Esophagus muscularis mucosa (tissue), 4 donors: ENCODE measurements at places on chromosomes 5 and 9. TPM values are rescaled to one million over a fixed set of nuclear protein-coding genes. Genes with fewer than 3 reads are reported as not detected.

DNA sequence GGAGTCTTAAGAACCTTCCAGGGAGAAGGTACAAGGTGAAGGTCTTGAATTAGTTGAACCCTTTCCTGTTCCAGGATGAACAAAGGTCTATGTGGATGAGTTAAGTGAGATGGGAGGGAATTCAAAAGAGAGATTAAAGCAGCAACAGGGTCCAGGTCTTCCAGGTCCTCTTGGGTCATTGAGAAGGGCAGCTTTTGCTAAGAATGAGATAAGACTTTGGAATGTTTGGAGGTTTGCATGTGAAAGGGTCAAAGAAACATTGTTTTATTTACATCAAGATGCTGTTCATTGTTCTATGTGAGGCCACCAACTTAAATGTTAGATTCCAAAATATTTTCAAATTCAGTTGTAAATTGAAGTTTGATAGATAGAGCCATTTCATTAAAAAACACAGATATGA, 463.9 kb downstream of the ANXA1 start:
- H3K27ac ChIP-seq: no peak overlapping the region
- H3K36me3 ChIP-seq: no peaks in the 10 kb centered on the region
- no peak overlapping the region for H3K4me3 ChIP-seq
- H3K4me1 ChIP-seq: no peaks in the 10 kb centered on the region
- no peaks in the 10 kb centered on the region for H3K27me3 ChIP-seq
- DNase-seq: no peak

GRCh38 chr9:99516657-99517049, 294.6 kb downstream of the SEC61B start:
- no peaks in the 10 kb centered on the region for H3K27me3 ChIP-seq
- no peaks in the 10 kb centered on the region for H3K36me3 ChIP-seq
- H3K4me3 ChIP-seq: no peak overlapping the region
- H3K27ac ChIP-seq: no peak overlapping the region
- no peak for DNase-seq

- peaks cover 21% of the 10 kb centered on the region for H3K4me1 ChIP-seq
- peaks cover 4% of the 10 kb centered on the region for H3K36me3 ChIP-seq
- no peak for DNase-seq
- H3K4me3 ChIP-seq: peak overlapping the region; percentile 80
- no peaks in the 10 kb centered on the region for H3K27me3 ChIP-seq
Observed at GRCh38 chr9:127716412-127716811, 533 bp downstream of the TTC16 start.

GRCh38 chr5:96157841-96158291, 196.2 kb upstream of the ELL2 start:
- H3K4me1 ChIP-seq: no peaks in the 10 kb centered on the region
- no peak for DNase-seq
- H3K27me3 ChIP-seq: no peaks in the 10 kb centered on the region
- H3K27ac ChIP-seq: no peak overlapping the region

DNA sequence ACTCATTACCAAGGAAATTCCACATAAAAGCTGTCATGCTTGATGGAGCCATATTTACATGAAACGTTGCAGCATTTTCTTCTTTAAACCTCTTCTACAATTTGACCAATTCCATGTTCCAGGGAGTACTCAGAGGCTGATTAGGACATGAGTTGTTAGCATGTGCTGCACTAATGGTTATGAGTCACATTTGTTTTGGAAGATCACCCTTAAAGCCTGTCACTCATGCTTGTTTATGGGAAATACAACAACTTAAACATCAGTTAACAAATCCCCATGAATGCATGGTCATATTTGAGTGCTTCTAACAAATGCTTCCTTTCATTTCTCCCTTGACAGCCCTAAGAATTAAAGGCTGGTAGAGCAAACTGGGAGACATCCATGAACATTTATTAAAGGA, 156.1 kb downstream of the GHR start:
- H3K4me1 ChIP-seq: no peaks in the 10 kb centered on the region
- no peaks in the 10 kb centered on the region for H3K27me3 ChIP-seq
- H3K27ac ChIP-seq: no peak overlapping the region
- DNase-seq: no peak
- no peaks in the 10 kb centered on the region for H3K36me3 ChIP-seq
- H3K4me3 ChIP-seq: no peak overlapping the region

The ZNF782 gene
- 17.0 TPM for total RNA-seq

The OR1L6 gene
- not detected for total RNA-seq
